ENCODE measurements at places on chromosomes 1 and 21.

DNA sequence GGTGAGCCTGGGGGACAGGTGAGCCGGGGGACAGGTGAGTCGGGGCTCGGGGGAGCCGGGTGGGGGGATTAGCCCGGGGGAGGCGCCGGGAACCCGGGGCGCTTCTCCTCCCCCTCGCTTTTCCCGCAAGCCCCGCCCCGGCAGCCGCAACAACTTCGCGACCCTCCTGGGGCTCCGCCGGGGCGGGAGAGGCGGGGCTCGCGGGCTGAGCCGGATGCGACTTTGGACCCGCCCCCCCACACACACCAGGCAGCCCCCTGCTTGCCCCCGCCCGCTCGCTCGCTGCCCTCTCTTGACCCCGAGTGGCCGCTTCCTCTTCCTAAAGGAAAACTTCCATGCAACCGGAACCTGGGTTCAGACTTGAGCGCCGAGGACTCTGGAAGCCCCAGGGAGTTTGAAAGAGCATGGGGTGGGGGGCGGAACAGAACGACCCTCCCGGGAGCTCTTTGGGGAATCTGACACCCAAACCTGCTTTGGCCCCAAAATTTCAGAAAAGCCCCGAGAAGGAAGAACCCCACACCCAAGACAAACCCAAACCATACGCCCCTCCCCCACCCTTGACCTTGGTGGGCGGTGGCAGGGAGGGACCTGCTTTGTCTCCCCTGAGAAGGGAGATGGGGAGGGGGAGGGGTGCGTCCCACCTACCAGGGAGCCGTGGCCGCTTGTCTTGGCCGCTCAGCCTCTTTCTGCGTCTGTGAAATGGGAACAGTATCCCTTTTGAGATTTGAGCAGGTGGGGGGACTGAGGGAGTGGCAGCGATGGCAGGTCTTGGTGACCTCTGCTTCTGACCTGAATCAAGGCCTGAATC, 550 bp downstream of the ARHGEF16 start:
- DNase-seq, result no peak

DNA sequence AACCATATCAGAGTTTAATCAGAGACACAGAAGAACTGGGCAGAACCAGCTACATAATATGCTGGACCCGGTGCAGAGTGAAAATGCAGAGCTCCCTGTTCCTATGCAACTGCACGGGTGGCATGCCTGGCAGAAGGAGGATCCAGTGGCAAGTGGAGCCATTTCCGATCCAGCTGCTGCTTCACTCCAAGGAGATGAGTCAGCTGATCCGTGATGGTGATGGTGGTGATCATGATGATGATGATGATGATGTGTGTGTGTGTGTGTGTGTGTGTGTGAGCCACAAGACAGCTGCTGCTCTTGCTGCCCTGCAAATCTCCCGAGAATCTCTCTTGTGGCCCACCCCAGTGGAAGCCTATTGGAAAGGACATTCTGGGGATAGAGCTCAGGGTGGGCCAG, 133.0 kb downstream of the URB2 start:
- no peak for DNase-seq

DNA sequence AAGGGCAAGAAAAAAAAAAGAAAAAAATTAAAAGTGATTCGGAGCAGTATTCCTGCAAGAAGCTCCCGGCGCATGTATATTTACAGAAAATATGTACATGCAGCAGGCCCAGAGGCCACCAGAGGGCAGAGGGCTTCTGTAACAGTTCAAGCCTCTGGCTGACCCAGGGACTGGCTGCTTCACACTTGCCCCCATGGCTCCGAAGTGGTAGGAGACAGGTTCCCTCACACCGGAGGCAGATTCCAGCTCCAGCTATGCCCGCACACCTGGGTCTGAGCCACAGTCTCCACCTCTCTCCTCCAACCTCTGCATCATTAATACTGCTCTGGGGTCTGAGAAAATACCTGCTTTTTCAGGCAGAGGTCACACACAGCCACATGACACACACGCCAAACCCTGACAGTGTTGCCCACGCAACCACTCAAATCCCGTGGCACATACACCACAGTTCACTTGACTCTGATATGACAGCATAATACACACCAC, 2.2 kb upstream of the ARHGAP30 start:
- no peak for DNase-seq

DNA sequence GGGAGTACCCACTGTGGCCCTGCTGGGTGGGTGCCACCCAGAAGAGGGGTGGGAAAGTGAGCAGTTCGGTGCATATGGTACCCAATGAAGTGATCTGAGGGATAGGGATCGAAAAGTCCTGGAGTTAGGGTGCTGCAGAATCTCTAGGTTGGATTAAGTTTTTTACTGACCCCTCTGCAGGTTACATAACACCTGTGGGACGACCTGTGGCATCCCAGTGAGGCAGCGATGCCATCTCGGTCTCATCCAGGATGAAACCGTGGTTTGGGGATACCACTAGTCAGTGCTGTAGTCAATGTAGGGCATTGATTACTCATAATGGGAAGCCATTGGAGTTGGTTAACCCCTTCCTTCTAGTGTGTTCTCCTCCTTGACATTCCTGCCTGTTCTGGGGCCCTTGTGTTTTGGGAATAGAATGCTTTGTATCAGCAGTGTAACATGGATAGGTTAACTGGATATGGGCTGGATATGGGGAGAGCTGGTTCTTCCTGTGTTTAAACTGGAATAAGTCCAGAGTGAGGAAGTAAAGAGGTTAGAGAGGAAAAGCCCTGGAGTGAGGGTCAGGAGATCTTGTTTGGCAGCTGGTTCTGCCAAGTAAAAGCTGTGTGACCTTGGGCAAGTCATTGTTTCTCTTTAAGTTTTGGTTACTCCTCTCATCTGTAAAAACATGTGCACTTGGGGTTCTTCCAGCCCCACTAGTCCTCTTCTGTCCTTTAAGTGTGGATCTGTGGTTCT, 42.8 kb upstream of the ATF3 start:
- DNase-seq, result no peak

DNA sequence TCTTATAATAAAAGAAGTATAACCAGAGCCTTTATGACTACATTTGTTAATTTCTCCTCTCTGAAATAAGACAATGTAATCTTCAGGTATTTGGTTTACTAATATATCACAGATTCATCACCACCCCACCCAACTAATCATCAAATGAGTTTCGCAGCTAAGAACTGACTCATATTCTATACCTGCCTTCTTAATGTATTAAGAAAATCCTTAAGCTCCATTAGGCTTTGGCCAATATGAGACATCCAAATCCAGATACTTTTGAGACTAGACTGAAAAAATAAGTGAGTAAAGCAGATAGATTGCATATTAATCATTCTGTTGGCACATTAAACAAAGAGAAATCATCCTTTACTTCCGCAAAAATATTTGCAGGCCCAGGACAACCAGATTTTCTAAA, 18.7 kb upstream of the FMO2 start:
- no peak for DNase-seq

DNA sequence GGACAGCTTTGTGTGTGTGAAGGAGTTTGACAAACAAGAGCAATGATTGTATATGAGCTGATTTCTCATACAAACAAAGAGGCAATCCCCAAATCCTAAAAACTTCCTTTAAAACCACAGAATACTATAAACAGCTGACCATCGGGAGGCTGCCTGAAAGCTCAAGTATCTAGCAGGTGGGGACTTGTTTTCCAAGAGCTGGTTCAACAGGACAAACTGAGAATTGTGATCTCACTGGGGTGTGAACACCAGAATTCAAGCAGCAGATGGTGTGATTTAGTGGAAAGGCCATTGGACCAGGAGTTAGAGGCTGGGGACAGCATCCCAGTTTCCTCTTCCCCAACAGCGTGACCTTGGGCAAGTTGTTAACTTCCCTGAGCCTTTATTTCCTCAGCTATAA, 13.9 kb downstream of the LMX1A start:
- DNase-seq, result no peak

- no peak for DNase-seq
Measured at GRCh38 chr1:58908561-58909560, 125.0 kb upstream of the JUN start.

GRCh38 chr1:7136166-7136953, 351.1 kb downstream of the CAMTA1 start:
- DNase-seq, result no peak

- DNase-seq, result no peak
Measured at GRCh38 chr1:5374192-5374591, 618.0 kb downstream of the NPHP4 start.

DNA sequence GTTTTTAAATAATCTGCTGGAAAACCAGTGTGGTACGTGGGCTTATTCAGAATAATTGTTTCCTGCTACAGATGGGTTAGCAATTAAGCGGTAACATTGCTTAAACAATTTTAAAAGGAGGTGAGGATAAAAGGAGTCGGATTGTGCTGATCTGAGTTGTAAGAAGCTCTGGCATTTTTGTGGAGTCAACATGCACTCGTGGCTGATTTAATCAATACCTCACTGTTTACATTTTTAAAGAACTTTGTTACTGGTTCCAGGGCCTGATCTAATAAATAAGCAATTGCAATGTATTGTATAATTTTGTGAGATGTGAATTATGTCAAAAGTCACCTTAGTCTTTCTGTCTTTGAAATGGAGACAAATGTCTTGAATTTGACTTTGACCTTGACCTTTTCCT, 474.0 kb downstream of the SETD4 start:
- no peak for DNase-seq

DNA sequence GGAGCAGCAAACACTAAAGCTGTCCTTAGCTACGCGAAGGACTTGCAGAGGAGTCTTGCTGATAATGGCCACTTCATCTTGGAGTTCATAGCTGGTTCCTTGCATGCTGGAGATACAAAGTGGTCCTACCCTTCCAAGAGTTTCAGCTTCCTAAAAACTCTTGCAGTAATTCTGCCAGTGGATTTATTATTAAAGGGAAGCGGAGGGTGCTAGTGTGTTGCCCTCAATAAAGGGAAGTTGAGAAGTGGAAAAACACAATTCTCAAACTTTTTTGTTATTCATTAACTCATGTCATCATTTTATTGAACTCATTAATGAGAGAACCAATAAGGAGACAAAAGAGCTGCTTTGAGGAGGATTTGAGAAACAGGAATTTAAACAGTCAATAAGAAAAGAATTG, 6.5 kb upstream of the HAPLN2 start:
- DNase-seq, result no peak

GRCh38 chr1:176699821-176700220, 236.8 kb downstream of the PAPPA2 start:
- no peak for DNase-seq

DNA sequence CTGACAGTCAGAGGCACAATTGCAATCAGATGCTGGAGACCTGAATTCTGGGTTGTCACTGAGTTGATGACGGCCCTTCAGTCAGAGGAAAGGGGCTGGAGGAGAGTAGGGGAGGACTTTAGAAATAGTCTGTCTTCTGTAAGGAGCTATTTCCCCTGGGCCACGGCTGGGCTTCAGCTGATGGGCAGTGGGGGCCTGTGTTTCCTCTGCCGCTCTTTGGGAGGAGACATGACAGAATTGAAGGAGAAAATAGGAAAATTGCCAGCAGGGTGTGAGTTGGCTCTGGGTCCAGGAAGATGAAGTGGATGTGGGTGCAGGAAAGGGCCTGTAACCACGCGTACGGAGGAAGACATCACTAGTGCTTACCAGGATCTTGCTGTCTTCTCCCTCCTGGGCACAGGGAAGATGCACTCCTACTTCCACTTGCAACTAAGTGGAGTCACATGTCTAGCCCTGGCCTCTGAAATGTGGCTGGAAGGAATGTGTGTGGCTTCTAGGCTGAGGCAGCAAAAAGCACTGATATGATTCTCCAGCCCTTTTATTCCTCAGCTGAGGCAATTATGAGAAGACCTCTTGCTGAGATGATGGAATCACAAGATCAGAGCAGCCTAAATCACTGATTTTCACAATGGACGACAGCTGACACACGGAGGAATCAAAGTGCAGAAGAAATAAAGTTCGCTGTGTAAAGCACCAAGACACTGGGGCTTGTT, 250.0 kb downstream of the GRIK3 start:
- DNase-seq, result no peak

DNA sequence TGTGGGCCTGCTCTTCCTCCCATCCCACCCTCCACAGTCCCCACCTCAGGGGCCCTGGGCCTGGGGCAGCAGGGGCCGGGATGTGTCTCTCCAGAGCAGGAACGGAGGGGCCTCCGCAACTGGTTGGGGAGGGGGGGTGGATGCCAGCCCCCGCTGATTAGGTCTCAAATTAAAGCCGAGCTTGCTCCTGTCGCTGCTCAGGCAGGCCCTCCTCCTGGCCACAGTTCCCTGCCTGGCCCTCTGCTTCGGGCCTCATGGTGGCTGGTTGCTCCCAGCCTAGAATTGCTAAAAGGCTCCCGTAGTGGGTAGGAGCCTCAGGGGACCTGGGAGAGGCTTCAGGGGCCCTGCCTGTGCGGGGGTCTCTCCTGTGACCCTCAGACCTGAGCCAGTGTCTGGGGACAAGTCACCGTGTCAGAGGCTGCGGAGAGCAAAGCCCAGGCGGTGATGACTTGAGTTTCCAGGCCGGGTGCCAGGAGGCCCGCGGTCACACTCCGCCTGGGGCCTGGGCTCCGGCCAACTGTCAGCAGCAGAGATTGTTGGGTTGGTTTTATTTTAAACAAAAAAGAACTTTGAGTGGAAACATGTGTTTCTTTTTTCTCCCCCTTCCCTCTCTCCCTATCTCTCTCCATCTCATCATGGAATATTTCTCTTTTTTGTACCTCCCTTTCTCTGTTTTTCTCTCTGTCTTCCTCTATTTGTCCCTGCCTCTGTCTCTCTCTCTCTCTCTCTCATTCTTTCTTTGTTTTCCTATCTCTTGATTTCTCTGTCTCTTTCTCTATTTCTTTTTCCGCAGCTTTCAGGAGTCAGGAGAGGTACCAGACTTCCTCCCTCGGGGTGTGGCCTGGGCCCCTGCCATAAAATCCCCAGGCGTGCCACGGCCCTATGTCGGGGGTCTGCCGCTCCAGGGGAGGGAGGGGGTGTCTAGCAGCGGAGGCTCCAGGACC, 20.0 kb upstream of the EPHA2 start:
- peak; percentile 94 for DNase-seq

GRCh38 chr1:20403423-20404145, 82.4 kb downstream of the CAMK2N1 start:
- no peak for DNase-seq

DNA sequence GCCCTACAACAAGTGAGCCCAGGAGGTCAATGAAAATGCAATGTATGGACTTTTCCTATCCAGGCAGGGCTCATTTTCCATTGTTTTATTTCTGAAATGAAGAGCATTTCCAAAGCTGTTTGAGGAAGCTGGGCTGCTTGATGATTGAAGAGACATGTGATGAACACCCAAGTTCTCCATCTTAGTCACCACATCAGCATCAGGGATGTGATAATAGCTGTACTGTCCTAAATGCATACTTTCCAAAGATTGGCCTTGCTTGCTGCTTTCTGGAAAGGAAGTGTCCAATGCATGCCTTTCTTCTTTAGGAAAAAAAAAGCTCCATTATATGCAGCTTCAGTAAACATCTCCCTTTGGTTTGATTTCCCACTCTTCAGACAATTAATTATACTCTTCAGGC, 425.9 kb upstream of the RUNX1 start:
- DNase-seq, result no peak

- no peak for DNase-seq
Measured at GRCh38 chr1:82405333-82405732, 604.6 kb downstream of the ADGRL2 start.

DNA sequence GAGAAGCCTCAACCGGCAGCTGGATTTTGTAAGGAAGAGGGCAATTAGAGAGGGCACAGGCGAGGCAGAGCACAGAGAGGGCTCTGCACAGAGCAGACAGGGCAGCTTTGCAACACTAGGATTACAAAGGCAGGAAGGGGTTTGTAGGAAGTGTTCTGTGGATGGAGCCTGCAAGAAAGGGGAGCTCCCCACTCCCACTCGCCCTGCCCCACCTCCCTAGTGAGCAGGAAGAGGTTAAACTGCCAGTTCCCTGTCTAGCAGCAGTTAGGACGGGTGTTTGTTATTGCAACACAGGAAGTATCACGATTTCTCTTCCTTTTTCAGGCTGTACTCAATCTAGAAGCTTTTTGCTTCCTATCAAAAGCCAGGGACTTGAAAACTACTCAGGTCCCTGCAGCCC, 63.3 kb upstream of the LRRC8D start:
- no peak for DNase-seq

Measured in ovary (tissue), 10 donors.